Renal cortical epithelial cell (primary cell): ENCODE measurements at places on chromosomes 5 and 9.

DNA sequence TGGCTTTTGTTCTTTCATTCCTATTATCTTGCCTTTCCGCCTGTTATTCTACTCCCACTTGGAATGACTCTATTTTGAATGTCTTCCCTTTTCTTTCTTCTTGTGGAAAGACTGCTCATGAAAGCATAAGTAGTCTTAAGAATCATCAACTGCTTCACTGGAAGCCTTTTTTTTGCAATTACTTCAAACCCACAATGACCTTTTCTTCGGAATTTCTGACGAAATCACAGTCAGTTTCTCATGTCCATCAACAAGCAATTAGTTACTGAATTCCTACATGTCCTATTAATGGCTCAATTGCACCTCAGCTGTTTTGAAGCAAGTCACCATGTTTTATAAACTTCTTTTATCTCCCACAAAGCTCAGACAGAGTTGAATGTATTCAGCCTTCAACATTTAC lies 196.2 kb downstream of the TARS1 start:
- peak; percentile 75 for DNase-seq

DNA sequence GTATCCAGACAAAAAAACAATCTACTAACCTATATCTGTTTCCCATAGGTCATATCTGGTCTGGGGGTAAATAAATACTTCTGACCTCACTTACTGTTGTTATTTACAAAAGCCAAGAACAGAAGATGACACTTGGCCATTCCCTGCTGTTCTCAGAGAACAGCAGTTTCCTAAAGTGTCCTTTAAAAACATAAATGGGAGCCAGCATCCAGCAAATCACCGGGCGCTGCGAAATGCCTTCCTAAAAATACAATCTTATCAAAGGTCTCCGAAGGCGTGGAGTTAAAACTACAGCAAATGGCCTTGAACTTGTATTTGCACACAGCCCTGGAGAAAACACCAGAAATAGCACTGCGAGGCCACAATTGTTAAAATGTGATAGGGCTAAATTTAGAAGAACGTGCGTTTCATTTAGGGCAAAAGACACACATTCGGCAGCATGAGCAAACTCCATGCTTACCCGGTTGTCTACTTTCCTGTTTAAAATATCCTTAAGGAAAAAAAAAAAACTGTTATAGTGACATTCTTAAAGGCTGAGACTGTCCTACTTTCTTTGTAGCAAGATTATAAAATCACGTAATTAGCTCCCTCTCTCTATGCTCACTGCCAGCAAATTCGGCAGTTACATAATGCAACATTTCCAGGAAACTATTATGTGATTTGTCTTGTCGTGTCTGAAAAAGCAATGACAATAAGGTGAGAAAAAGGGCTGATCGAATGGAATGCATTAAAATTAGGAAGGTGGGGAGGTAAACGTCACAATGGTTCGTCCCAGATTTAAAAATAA lies 1.5 kb downstream of the NFIL3 start:
- DNase-seq, result peak; percentile 51

GRCh38 chr5:88956416-88956815 lies 73.4 kb upstream of the MEF2C start:
- DNase-seq, result peak; percentile 16

GRCh38 chr9:23444658-23445057 lies 381.4 kb downstream of the ELAVL2 start:
- DNase-seq, result no peak

GRCh38 chr5:111143910-111144309 lies 51.8 kb downstream of the WDR36 start:
- DNase-seq, result peak; percentile 36

DNA sequence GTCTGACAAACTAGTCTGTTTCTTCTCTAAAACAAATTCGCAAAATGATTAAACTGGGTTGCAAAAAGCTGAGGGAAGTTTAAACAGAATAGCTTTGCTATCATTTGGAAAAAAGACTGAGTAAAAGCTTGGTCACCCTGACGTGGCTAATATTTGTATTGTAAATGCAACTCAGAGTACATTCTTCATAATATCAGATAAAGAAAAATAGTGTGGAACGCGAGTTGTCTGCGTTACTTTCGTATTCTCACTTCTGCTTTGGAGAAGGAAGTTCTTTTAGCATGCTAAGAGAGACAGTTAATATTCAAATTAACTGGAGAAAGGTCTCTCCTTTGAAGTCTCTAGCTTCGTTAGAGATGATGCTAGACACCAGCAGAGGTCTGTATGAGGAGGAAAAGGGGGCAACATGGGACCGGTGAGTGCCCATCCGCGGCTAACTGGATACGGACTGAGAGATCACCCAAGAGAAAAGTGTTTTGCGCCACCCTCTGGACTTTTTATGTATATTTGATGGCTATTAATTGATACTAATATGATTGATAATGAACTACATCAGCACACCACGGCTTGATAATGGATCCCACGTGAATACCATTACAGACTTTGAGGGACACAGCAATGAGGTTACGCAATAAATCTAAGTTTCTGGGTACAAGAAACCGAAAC lies 2.9 kb upstream of the CNTRL start:
- DNase-seq, result no peak

- DNase-seq, result peak; percentile 40
These were observed 1026.7 kb upstream of the DMAC1 start for GRCh38 chr9:8826281-8826680.

DNA sequence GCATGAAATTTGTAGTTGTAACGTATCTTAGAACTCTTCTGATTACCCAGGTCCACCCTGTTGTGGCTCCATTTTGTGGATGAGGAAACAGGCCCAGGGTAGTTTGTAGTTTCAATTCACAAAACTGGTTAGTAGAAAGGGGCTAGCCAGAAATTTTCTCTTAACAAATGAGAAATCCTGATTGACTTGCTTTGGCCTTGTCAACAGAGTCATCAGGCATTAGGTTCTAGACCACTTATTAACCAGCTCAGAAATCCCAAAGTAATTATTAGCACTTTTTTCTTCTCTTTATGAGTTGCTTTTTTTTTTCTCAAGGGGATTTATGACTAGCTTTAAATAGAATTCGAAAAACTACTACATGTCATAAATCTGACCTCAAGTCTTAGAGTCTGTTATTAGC lies 160.2 kb downstream of the SH3GL2 start:
- DNase-seq, result no peak

DNA sequence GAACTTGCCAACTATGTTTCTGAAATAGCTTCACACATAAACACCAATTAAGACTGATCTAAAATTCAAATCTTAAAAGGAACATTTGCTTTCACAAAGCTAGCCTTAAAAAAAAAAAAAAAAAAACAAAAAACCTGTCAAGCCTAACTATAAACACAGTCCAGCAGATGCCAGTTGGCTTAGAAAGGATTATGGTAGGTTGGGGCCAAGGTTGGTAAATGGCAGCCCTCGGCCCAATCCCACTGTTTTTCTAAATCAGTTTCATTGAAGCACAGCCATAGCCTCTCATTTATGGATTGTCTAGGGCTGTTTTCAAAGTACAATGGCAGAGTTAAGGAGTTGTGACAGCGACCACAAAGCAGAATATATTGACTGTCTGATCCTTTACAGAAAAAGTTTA lies 75.7 kb upstream of the FRRS1L start:
- DNase-seq, result no peak

- peak; percentile 94 for DNase-seq
These were observed 123.7 kb downstream of the INSYN2B start for GRCh38 chr5:169856571-169856970.

DNA sequence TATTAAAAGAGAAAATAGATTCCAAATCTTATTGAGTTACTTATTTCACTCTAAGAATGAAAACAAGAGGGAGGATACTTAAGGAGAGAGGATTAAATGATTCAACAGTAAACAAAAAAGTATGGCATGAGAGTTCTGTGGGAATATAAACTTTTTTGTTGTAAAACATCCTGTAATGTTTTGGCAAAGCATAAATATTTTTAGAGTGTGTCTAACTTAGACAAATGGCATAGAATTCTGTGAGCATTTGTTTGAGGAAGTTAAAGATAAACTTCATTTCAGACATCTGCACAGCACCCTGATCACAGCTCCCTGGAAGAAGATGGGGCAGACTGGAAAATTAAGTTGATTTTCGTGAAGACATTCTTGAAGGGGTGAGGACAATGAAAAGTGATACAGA lies 246.8 kb upstream of the HAPLN1 start:
- no peak for DNase-seq

- DNase-seq, result no peak
These were observed 58.4 kb upstream of the FBXL7 start for GRCh38 chr5:15441433-15442192.

GRCh38 chr9:38205279-38205678 lies 136.3 kb upstream of the SHB start:
- DNase-seq, result peak; percentile 53

GRCh38 chr9:95078511-95078910 lies 239.0 kb downstream of the FANCC start:
- DNase-seq, result no peak

GRCh38 chr5:115160975-115161475 lies 8.7 kb downstream of the TRIM36 start:
- DNase-seq, result no peak
